ENCODE measurements at places on chromosomes 12 and 14.
A peak's percentile ranks its signal among the peaks of the same experiment; 100 is the strongest.

GRCh38 chr14:77738559-77739250, 22.3 kb downstream of the SNW1 start:
- DNase-seq = no peak

- DNase-seq = no peak
Measured at GRCh38 chr12:99389751-99390150, 257.8 kb upstream of the GARIN6 start.

GRCh38 chr14:51139121-51139681, 44.3 kb upstream of the TRIM9 start:
- DNase-seq = no peak

DNA sequence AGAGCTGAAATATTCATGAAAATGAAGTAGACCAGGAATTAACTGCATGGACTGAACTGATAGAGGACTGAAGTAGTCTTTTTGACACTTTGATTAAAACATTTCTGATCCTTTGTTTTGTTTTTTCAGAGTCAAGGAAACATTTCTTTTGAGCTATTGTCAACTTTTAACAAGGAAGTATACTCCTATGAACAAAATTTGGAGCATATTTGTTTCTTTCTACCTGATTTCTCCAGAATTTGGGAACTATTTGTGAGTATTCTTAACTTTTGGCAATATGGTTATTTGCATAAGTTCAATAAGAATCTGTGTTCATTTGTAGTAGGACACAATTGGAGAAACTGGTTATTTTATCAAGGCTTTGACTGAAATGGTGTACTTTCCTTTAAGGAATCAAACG, 71.3 kb upstream of the HECTD1 start:
- no peak for DNase-seq

- DNase-seq = no peak
Measured at GRCh38 chr14:69664865-69665526, 53.6 kb downstream of the SUSD6 start.

GRCh38 chr12:57151741-57152630, 4.6 kb upstream of the LRP1-AS start:
- DNase-seq = no peak

DNA sequence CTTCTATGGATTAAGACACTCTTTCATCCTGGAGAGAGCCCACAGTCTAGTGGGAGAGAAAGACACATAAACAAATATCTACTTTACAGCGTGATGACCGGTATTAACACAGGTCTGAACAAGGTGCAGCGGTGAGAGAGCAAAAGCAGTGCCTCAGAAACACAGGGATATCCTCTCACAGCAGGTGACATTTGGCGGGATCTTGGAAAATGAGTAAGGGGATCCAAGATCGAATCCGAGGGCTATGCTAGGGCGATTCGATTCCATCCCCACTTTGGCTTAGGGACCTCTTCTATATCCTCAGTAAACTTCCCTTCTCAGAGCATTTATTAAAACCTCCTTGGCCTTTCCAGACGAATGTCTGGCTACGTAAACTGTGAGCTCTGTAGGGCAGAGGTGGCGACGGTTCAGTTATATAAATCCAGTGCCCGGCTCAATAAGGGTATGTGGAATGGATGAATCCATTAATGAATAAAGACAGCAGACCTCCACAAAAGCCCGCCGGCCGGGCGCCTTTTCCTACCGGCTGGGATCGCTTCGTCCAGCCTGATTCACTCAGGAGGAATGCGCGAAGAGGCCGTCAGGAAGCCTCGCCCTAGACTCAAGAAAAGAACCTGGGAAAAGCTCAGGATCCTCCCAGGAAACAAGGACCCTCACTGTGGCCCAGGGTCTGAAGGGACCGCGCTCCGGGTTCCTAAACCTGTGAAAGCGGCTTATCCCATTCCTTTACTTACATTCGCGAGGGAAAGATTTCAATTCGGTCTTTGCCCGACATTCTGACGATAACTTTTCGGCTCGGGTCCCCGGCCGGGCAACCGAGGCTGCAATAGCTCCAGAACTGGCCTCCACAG, 455 bp downstream of the ATP6V1D start:
- DNase-seq = no peak

- DNase-seq = no peak
Measured at GRCh38 chr12:59834659-59835474, 239.0 kb downstream of the SLC16A7 start.

DNA sequence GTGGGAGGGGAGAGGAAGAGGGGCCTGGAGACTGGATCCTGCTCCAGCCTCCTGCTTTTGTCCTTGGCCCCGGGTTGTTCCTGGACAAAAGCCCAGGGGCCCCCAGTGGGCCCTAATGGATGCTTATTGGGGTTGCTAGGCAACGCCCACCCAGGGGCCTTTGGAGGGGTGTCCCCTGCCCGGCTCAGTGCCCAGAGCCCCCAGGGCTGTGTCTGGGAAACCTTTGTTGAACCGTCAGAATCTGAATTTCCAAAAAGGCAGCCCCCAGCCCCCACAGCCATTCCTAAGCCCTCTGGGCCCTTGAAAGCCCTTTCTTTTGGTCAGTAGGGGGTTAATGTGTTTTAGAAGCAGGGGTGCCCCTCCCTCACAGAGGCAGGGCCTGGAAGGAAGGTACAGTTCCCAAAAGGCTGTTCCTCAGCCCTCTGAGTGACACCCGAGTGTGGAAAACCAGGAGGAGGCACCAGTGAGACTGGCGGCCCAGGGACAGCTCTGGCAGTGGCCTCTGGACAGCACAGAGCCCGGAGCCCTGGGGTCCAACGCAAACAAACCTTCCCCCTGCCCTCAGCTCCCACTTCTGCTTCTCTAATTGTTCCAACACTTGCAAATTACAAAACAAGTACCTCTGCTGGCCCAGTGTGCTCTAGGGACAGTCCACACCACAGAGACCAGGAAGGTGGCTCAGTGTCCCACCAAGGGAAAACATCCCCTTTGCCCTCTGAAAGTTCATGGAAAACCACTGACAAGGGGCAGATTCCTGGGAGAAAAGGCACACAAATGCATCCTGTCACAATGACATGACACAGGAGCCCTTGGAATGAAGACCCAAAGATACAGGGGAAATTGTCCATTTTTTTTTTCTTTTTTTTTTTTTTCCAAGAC, 19.4 kb downstream of the HHIPL1 start:
- no peak for DNase-seq

DNA sequence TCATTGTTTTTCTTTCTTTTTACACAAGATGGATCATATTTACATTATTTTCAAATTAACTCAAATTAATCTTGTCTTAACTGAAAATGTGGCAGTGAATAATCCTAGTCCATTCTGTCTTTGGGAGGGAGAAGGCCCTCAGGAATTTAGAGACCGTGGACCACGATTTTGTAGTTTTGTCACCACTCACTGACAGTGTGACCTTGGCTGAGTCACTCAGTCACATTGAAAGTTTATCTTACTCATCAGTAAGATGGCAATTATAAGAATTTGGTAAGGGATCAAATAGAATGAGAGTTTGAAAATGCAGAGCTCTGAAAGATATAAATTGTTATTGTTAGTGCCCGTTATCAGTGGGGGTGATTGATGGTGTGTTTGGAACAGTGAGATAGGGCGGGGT, 16.4 kb downstream of the FOXJ2 start:
- DNase-seq = no peak

DNA sequence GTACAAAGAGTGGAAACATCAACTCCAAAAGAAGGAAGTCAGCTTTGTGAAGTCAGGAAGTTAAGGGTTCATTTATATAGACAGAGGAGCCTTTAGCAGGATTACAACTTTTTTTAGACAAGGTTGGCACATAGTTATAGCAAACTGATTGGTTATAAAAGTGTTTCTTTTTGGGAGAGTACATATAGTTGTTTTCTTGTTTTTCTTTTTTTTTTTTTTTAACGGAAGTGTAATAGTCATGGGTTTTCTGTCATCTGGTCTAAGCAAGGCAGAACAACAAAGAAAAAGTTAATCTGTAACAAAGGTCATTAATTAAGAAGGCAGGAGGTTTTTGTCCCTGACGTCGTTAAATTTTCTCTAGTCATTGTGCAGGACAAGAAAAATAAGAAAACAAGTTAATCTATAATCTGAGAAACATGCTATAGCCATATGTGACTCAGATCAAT, 13.0 kb upstream of the MFAP5 start:
- no peak for DNase-seq

GRCh38 chr14:73295198-73295796, 58.0 kb downstream of the PAPLN start:
- no peak for DNase-seq

- peak; percentile 48 for DNase-seq
Measured at GRCh38 chr12:57240066-57240921, 10.7 kb downstream of the STAC3 start.

DNA sequence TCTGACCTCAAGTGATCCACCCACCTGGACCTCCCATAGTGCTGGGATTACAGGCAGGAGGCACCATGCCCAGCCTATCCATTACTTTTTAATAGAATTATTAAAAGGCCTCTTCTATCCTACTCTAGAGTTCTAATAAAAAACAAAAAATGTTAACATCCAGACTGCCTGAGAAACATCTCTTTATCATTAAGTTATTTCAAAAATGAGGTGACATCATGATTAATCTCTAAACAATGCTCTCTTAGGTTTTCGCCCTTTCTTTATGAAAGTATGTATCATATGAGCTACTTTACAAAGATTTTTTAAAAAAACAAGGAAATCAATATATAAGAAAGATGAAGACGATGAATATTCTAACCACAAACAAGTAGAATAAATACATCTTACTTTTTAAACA, 52.6 kb downstream of the FGD6 start:
- DNase-seq = no peak

- DNase-seq = no peak
Measured at GRCh38 chr14:20002319-20002718, 356 bp downstream of the OR4Q2 start.

GRCh38 chr14:42140831-42141279, 534.2 kb downstream of the LRFN5 start:
- no peak for DNase-seq

DNA sequence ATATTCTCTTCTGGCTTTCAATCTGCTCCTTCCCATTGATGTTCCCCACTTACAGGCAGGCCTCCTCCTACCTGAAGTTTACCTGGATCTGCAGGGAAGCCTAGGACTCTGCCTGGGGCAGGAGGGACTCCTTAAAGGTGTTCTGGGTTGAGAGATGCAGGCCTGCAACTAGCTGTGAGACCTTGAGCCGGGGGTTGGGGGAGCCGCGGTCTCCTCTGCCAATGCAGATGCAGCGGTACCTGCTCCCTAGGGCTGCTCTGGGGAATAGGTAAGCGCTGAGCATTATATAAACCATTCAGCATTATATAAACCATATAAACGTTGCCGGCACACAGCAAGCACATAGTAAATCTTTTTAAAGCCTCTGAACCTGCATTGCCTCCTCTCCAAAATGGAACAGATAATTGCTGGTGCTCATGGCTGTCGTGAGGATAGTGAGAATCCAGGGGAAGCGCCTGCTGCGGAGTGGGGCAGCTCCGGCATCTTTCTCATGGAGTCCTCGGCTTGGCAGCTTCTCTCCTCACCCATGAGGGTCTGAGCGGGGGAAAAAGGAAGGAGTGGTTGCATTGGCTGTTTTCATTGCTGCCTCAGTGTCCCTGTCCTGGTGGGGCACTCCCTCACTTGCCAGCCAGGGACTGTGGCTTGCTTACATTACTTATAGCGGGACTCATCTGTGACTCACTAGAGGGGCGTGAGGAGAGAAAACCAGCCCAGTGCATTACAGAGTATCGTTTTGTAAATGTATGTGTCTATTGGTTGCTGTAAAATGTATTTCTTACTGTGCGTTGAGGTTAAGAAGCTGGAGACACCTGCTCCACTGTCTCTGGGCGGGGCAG, 12.5 kb upstream of the KRT80 start:
- no peak for DNase-seq

DNA sequence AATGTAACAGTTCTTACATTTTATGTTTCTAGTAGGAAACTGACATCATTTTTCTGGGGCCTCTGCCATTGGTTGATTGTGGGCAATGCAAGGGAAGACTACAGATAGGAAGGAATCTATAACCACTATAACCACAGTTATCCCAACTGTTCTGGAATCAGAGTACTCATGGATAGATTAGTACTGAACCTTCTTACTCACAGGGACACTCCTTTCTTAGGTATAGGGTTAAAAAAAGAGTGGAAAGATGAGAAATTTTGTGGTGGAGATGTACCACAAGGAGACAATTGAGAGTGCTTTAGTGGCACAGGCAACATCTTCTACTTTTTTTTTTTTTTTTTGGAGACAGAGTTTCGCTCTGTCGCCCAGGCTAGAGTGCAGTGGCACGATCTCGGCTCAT, 21.0 kb downstream of the TMEM116 start:
- no peak for DNase-seq

GRCh38 chr12:69996241-69996640, 171.2 kb downstream of the MYRFL start:
- no peak for DNase-seq

DNA sequence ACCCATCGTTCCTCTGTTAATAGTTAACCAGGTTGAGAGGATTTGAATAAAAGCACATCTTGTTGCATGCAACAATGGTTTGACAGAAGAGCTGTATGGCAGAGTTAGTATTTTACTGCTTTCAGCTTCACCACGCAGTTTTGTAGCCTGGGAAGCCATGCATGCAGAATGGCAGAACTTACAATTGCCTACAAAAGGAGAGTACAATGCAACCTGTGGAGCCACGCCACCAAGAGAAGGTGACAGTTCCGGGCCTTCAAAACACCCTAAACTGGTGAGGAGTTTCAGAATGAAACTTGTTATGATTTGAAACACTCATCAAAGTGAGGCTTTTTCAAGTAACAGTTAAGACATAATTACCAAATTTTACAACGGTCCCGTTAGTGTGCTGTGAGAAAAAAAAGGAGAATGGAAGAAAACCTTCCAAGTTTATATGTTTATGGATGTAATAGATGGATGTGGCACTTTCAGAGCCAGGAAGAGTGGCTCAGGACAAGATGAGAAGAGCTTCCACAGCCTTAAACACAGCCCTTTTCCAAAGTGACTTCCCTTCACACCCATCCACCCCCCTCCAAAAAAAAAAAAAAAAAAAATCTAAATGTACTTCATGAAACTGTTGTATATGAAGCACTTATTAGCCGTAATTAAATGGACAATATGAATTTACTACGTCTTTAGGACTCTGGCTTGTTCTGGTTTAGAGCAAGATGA, 158.7 kb downstream of the EGLN3 start:
- DNase-seq = no peak

GRCh38 chr14:51996148-51996746, 6.9 kb downstream of the RTRAF start:
- no peak for DNase-seq

GRCh38 chr14:75630695-75631452, 29.8 kb downstream of the ERG28 start:
- no peak for DNase-seq

DNA sequence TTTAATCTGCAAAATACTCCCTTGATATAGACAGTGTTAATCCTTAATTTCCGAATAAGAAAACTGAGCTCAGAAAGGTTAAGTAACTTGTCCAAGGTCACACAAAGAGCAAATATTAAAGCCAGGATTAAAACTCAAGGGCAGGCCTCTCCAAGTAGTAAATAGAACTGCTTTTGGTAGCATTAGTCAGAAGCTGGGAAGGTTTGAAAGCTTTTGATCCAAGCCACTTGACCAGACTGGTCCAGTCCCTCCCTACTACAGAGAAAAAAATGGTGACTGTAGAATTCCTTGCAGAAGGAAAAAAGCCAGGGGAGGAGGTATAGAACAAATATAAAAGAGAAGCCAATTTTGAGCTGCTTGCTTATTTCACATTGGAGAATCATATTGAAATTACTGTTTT, 111.5 kb downstream of the NT5DC3 start:
- DNase-seq = no peak

GRCh38 chr12:106633451-106633823, 50.6 kb downstream of the RFX4 start:
- DNase-seq = no peak
